ENCODE measurements at places on chromosomes 2 and 18. TPM values are rescaled to one million over a fixed set of nuclear protein-coding genes. Genes with fewer than 3 reads are reported as not detected.

IL37 gene
- not detected for total RNA-seq

DNA sequence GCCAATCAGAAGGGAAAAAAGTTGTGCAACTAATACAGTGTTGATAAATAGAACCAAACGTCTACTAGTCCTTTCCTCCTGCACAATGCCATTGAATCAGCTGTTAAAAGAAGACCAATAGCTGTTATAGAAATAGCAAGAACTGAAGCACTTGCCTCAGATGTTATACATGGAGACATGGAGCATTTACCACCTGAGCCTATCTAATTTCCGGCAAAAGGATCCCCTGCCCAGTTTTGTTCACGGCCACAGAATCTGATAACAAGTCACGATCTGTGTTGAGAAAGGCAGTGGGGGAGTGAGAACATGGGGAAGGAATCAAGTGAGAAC is 285.4 kb downstream of the ZEB2 start:
- no peak for DNase-seq

- no peak for DNase-seq
Observed at GRCh38 chr2:102421890-102422759, 835 bp upstream of the IL18RAP start.

GRCh38 chr18:7072593-7072992 is 45.0 kb downstream of the LAMA1 start:
- DNase-seq, result no peak

Measured in cerebellum (tissue), 4 donors.